HT-29 (cell line): ENCODE measurements at places on chromosomes 12 and 14.

GRCh38 chr14:101719708-101720107, 41.8 kb upstream of the PPP2R5C start:
- no peak for DNase-seq

GRCh38 chr12:118332511-118332910, 40.2 kb downstream of the TAOK3 start:
- no peak for DNase-seq

DNA sequence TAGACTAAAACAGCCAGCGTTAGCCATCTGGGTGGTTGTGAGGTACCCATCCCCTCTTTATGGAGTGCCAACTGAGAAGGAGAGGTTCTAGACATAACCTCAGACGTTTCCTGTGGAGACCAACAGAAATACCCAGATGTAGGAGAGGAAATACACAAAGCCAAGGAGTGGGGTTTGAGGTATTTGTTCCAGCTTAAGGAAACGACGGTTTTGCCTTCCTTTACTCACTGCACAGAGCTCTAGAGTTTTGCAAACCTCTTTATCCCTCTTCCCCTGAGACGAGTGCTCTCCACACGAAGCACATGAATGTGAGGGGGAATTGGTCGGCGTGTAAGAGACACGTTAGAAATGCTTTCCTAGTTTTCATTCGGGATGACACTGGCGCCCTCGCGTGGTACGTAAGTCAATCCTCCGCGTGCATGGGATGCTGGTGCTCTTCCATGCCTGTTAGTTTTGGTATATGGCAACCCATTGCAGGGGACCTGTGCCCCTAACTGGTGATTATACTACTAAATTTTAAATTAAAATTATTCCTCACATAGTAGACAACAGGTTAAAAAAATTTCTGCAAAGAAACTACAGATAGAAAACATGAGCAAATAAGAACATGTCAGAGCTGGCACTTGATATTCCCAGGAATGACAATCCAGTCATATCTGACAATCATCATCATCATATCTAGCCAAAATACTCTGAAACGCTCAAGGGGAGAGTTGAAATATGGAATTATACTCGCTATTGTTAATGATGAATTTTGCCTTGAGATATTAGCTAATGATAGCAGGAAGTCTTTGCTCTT, 121.7 kb downstream of the PPM1H start:
- DNase-seq: peak; percentile 45

DNA sequence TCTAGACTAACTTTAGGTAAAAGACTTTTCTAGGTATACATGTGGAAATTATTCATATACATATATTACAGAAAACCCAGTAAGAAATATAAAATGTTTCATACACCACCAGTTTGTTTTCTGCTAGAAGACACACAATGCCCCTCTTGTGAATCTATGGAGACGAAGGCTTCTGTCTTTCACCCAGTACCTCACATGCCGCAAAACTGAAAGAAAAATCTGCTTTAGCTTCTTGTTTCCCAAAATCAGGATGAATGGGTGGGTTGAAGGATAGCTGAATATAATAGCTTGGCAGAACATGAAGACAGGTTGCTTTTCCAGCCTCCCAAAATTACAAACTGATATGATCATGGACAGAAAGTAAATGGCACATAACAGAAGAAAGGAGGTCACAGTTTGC, 1.3 kb downstream of the TAS2R30 start:
- no peak for DNase-seq

- no peak for DNase-seq
These were observed 14.3 kb upstream of the FBXL14 start for GRCh38 chr12:1608713-1609119.

DNA sequence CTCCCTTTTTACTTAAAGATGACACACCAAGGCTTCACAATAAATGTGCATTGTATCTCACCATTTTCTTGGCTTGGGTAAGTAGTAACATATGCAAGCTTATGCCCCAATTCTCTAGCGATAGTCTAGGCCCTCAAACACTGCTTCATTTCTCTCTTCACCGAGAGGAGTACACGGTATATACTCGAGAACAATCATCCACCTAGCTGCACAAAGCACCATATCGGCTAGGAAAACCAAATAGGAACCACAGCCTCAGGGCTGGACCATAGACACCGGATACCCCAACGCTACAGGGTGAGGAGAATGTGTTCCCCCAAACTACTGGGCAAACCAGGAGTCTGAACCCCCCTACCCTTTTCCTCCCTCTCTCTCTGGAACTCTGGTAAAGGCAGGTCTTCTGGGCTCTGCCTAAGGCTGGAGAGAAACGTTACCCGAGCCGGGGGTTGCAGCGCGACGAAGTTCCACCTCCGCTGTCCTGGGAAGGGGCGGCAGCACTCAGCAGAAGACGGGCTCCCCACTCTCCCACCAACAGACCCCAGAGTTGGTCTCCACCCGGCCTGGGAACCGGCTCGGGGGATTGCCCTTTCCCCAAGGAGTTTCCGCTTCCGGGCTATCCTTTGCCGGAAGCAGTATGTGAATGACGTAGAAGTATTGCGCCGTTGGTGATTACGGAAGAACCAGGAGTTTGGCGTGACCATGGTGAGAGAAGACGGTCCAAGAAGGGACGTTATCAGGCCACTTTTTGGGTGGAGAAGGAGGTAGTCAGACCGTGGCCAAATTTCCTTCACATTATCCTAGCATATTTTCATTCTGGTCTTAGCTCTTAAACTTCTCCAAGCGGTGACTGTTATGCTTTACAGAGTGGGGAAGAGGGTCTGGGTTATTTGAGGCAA, at the start of the genes AREL1 and FCF1:
AREL1 (minus strand) TSS at position 582 of the 896 bp plus-strand sequence. CDS start 27,465 bp downstream, outside the sequence.
FCF1 (plus strand) TSS at position 646 of the 896 bp plus-strand sequence; CDS start at position 700, 54 bp downstream.
- DNase-seq: peak; percentile 84

DNA sequence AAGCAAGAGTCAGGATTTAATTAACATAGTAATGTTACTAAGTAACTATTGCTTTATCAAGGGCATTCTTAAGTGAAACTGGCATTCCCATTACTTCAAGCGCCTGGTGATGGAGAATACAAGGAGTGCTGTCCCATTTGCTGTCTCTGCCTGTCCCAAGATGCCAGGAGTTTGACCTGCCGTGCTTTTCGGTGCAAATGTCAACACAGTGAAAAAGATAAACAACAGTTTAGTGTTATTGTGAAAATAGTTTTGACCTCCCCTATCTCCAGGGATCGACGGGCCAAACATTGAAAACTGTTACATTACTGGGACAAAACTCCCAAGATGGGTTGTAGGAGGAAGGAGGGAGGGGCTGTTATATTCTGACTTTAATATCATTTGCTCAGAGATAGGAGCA, 74.8 kb downstream of the TTC9 start:
- no peak for DNase-seq
